ENCODE measurements at places on chromosomes 3 and 15. TPM values are rescaled to one million over a fixed set of nuclear protein-coding genes. Genes with fewer than 3 reads are reported as not detected.
A peak's percentile ranks its signal among the peaks of the same experiment; 100 is the strongest.

GRCh38 chr3:139778682-139779233 lies 101.0 kb upstream of the NMNAT3 start:
- H3K27me3 ChIP-seq: peaks cover 19% of the 10 kb centered on the region
- no peaks in the 10 kb centered on the region for H3K4me1 ChIP-seq
- no peak overlapping the region for H3K4me3 ChIP-seq
- no peak overlapping the region for H3K27ac ChIP-seq
- no peaks in the 10 kb centered on the region for H3K36me3 ChIP-seq

DNA sequence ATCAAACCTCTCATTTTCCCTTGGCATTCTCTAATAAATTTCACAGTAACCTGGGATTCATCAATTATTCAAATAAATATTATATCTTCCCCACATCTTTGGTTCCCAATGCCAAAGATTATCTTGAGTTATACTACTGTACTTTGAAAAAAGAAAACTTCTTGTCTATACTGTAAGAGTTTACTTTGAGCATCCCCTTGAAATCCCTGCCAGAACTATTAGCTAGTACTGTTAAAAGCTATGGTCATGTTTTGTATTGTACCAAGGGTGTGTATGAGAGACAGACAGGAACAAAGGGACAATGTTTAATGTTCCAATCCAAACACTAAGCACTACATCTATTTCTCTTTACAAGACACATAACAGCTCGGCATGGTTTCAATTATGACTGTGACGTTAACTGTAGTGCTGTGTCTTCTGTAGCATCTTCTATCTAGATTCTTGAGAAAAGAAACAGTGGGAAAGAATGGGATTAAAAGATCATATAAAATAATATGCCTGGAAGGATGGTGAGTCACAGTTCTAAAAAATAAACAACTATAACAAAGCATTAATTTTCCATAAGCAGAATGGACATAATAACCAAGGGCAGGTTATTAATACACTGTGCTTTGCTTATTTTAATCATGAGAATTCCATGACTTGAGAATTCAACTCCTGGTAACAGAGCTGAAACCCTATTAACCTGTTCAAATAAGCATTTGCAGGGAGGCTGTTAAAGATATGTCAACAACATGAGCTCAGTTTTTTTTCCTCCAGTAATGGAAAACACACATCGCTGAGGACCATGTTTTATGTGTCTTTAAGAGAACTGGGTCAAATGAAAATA lies 71.1 kb downstream of the ALDH1A2 start:
- DNase-seq: no peak
- no peaks in the 10 kb centered on the region for H3K4me1 ChIP-seq
- H3K4me3 ChIP-seq: no peak overlapping the region
- no peak overlapping the region for H3K27ac ChIP-seq

- no peak overlapping the region for H3K4me3 ChIP-seq
- no peak overlapping the region for H3K27ac ChIP-seq
- no peak for DNase-seq
- no peaks in the 10 kb centered on the region for H3K27me3 ChIP-seq
Measured at GRCh38 chr15:98790270-98790669, 141.9 kb downstream of the IGF1R start.

DNA sequence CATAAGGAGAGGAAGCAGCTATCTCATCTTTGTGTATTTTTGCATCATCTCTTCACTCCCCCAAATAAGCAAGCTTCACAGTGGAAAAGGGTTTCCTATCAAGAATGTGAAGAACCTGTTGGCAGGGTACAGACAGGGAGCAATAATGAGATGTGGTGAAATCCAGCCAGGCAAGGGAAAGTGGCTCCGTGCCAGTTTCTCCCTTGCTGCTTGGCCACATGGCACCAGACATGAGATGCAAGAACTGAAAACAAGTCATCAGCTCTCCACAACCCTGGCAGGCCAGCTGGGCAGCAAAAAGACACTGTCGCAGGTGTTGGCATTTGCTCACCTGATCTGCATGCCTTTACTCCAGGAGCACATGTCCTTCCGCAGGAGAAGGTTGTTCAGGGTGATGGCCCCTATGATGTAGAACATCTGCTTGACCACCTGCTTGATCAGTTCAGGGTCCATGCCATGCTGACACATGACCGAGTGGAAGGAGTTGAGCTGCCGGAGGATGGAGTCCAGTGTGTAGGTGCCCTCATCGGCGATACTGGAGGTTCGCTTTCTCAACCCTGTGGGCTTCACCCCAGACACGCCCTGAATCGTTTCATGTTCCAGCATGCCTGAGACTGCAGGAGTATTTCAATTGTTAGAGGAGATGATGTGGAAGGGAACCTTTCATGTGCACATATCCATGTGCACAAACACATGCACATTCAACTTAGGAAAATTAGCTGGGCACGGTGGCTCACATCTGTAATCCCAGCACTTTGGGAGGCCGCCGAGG lies 23.3 kb upstream of the MYO5C start:
- no peak for DNase-seq
- no peak overlapping the region for H3K4me3 ChIP-seq
- peaks cover 9% of the 10 kb centered on the region for H3K36me3 ChIP-seq

DNA sequence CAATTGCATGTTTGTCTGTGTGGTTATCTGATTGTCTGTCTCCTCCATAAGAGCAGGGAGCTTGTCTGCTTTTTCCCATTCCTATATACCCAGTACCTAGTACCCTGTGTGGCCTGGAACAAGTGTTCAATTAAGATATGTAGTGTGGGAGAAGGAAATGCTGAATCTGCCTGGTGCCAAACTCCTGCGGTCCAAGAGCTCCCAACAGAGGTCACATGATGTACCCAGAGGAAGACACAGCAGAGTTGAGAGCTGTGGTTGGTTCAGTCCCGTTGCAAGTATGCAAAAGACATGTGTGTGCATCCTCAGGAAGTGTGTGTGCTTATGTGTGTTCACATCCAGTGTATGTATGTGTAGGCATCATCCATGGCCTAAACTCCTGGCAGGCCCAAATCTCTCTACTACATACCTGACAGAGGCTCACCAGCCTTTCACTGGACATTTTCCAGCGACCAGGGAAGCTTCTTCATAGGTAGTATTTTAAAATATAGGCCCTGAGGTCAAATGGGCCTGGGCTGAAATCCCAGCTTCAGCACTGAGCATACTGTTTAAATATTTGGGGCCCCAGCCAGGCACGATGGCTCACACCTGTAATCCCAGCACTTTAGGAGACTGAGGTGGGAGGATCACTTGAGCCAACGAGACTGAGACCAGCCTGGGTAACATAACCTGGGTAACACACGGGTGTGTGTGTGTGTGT lies 34.0 kb upstream of the ITGA11 start:
- H3K27ac ChIP-seq: no peak overlapping the region
- peaks cover 29% of the 10 kb centered on the region for H3K4me1 ChIP-seq
- DNase-seq: no peak
- H3K4me3 ChIP-seq: no peak overlapping the region
- no peaks in the 10 kb centered on the region for H3K36me3 ChIP-seq

GRCh38 chr3:88528494-88528893 lies 378.7 kb downstream of the C3orf38 start:
- no peaks in the 10 kb centered on the region for H3K4me1 ChIP-seq
- no peak for DNase-seq
- no peaks in the 10 kb centered on the region for H3K27me3 ChIP-seq

- H3K4me3 ChIP-seq: no peak overlapping the region
- H3K27ac ChIP-seq: no peak overlapping the region
- no peak for DNase-seq
- H3K36me3 ChIP-seq: no peaks in the 10 kb centered on the region
Measured at GRCh38 chr15:83110381-83110780, 2.9 kb downstream of the TM6SF1 start.

DNA sequence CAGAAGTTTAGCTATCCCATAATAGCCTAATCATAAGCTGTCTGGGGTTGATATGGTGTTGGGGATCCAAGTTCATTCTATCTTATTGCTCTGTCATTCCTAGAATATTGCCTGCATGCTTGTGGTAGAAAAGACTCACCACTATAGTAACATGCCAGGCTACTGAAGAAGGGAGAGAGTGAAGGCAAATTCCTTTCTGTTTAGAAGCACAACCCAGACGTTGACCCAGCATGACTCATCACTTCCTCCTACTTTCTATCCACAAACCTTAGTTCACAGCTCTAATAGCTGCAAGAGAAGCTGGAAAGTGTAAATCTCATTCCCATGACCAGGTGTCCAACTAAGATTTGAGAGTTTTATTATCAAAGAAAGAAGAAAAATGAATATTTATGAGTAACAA lies 57.8 kb upstream of the NMD3 start:
- peak; percentile 87 for DNase-seq
- no peak overlapping the region for H3K4me3 ChIP-seq
- no peak overlapping the region for H3K27ac ChIP-seq
- H3K27me3 ChIP-seq: no peaks in the 10 kb centered on the region

DNA sequence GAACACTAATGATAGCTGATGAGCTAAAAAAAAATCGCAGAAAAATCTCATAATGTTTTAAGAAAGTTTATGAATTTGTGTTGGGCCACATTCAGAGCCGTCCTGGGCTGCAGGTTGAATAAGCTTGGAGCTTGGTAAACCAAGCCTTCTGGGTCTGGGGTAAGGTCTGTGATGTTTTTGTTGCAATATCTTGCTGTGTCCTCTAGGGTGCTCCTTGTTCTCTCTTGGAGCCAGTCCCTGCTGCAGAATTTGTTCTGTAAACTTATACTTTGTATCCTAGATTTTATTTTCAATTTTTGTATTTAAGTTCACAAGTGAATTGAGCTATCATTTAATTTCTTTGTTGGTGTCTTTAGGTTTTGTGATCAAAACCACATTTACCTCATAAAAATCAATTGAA lies 143.7 kb downstream of the NR1D2 start:
- no peaks in the 10 kb centered on the region for H3K27me3 ChIP-seq
- no peak overlapping the region for H3K27ac ChIP-seq
- no peaks in the 10 kb centered on the region for H3K36me3 ChIP-seq
- H3K4me1 ChIP-seq: peaks cover 9% of the 10 kb centered on the region
- no peak overlapping the region for H3K4me3 ChIP-seq

DNA sequence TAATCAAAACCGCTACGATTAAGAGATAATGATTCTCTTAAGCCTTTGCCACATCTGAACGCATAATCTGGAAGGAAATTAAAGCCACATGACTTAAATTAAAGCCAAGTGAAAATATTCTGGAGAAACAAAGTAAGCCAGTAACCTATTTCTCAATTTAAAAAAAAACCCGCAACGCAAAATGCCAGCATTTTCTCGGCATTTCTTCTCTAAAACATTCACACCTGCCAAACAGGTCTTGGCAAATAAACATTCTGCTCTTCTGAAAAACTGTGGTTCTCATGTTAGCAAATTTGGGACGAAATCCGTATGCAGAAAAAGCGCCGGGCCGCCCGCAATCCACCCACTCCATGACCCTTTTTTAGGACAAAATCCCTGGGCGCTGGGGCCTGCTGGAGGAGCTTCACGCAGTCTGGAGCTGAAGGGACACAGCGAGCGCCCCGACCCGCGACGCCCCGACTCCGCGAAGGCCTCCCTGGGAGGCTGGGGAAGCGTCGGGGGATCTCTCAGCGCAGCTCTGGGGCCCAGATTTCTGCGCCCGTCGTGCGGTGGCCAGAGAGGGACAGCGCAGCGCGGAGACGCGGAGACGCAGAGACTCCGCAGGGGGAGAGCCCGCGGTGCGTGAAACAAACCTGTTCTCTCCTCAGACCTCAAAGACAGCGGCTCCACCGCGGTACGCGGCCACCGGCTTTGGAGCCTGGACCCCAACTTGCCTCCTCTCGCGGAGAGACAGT lies 471 bp downstream of the NKIRAS1 start:
- peaks cover 32% of the 10 kb centered on the region for H3K4me1 ChIP-seq
- H3K36me3 ChIP-seq: peaks cover 31% of the 10 kb centered on the region
- peak; percentile 30 for DNase-seq

DNA sequence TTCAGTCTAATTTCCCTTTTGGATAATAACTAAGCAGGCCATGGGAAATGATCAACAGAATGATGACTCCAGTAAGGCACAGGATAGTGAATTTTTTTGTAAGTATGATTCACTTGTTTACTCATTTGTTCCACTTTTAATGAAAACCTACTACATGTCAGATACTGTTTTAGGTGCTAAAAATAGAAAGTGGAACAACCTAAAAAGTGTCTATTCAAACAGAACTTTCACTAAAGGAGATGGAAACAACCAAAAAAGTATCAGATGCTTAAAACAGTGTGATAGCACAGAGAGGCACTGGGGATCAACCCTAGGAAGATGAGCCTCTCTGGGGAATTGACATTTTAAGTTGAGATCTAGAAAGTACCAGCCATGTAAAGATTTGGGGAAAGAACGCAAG lies 11.1 kb downstream of the RYK start:
- no peaks in the 10 kb centered on the region for H3K36me3 ChIP-seq
- peaks cover 73% of the 10 kb centered on the region for H3K4me1 ChIP-seq
- H3K4me3 ChIP-seq: no peak overlapping the region
- peak overlapping the region; percentile 25 for H3K27ac ChIP-seq
- no peaks in the 10 kb centered on the region for H3K27me3 ChIP-seq

DNA sequence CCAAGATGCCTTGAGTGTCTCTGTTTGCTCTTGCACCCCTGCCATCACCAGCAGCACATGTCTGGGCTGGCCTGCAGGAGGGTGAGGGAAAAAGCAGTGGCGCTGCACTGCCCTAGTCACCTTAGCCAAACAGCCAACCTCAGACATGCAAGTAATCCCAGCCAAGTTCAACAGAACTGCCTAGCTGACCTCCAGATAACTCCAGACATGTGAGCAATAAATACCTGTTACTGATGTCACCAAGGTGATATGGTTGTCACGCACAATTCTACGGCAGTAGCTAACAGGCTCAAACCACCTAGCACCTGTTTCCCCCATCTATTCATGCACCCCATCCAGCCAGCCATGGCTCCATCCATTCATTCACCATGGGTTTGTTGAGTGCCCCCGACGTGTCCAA lies 99.9 kb downstream of the SRGAP3 start:
- no peaks in the 10 kb centered on the region for H3K27me3 ChIP-seq
- no peak overlapping the region for H3K27ac ChIP-seq
- H3K36me3 ChIP-seq: no peaks in the 10 kb centered on the region
- H3K4me3 ChIP-seq: no peak overlapping the region

GRCh38 chr3:42670670-42671069 lies 14.7 kb upstream of the KLHL40 start:
- peak; percentile 38 for DNase-seq
- no peak overlapping the region for H3K27ac ChIP-seq
- H3K36me3 ChIP-seq: no peaks in the 10 kb centered on the region
- H3K27me3 ChIP-seq: no peaks in the 10 kb centered on the region
- H3K4me3 ChIP-seq: no peak overlapping the region

DNA sequence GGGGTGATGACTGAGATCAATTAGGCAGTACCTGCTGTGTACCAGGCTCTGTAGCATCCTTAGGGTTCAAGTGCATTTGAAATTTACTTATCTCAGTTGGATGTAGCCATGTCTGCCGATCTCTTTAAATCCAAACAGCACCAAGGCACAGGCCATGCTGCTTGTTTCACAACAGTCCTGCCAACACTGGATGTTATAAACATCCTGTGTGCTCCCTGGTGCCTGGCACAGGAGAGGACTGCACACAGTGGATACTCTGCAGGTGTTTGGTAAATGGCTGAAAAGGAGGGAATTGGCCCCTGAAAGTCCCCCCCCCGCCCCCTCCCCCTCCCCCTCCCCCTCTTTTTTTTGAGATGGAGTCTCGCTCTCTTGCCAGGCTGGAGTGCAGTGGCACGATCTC lies 27.0 kb downstream of the CTSH start:
- no peak overlapping the region for H3K27ac ChIP-seq
- no peak for DNase-seq
- H3K27me3 ChIP-seq: no peaks in the 10 kb centered on the region
- H3K4me1 ChIP-seq: peaks cover 35% of the 10 kb centered on the region
- peaks cover 50% of the 10 kb centered on the region for H3K36me3 ChIP-seq

ACKR4 gene
- total RNA-seq: 25.0 TPM

ZNF619 gene
- total RNA-seq: 4.4 TPM

KNG1 gene
- total RNA-seq: not detected

Measured in GM23248 (cell line).